ENCODE measurements at places on chromosomes 7 and 10. TPM values are rescaled to one million over a fixed set of nuclear protein-coding genes. Genes with fewer than 3 reads are reported as not detected.

- no peak for DNase-seq
Observed at GRCh38 chr10:10141782-10142382, 875.8 kb upstream of the CELF2 start.

GRCh38 chr10:60271319-60272040 lies 118.2 kb downstream of the ANK3 start:
- no peak for DNase-seq

DNA sequence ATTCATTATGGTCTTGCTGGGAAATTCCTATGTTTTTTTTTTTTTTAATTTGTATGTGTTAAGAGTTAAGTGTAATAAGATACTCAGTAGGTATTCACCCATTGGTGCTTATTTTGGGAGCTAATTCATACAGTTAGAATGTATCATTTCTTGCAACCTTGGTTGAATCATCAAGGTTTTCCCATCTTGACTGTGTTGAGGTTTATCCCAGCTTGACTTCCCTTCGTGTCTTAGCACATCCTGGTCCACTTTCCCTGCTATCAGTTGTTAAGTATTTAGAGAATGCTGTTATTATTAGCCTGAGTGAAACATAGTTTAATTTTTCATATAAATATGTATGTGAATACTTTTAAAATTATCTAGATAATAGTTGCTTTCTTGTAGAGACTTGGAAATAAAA lies 20.8 kb downstream of the RALA start:
- no peak for DNase-seq

DNA sequence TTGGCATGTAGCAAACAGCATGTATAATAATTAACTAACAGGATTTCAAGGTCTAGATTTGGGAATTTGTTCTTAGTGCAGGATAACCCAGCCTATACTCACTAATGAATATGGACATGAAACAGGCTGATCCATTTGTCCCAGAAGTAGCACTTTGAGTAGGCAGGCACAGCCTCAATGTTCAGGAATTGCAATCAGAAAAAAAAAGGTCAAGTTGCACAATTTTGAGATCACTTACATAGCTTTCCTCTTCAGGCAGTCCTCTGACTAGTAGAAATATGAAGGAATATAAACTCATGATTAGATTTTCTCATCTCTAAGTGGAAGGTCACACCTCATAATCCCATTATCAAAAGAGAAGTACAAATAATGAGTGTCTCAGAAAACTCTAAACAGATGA lies 921.4 kb upstream of the CELF2 start:
- DNase-seq: no peak

- no peak for DNase-seq
Observed at GRCh38 chr7:130024390-130024789, 26.8 kb downstream of the ZC3HC1 start.

- DNase-seq: no peak
Observed at GRCh38 chr7:15407910-15408309, 153.9 kb downstream of the AGMO start.

- DNase-seq: no peak
Observed at GRCh38 chr10:83886871-83887270, 252.4 kb upstream of the GHITM start.

DNA sequence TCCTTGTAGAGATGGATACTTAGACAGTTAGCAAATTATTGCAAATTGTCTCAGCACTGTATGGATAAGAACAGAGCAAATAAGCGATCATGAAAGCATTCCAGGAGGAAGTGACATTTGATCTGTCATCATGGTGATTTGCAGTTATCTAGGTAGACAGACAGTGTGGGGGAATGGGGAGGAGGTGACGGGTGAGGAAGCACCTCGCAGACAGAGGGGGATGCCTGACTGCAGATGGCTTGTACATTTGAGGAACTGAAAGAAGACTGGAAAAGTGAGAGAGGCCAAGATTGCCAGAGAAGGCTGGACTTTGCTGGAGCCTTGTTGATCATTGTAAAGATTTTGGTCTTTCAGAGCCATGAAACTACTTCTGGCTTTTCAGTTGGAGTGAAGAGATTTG lies 318.2 kb upstream of the CELF2 start:
- no peak for DNase-seq

GRCh38 chr7:51255536-51256208 lies 60.9 kb downstream of the COBL start:
- DNase-seq: no peak

DNA sequence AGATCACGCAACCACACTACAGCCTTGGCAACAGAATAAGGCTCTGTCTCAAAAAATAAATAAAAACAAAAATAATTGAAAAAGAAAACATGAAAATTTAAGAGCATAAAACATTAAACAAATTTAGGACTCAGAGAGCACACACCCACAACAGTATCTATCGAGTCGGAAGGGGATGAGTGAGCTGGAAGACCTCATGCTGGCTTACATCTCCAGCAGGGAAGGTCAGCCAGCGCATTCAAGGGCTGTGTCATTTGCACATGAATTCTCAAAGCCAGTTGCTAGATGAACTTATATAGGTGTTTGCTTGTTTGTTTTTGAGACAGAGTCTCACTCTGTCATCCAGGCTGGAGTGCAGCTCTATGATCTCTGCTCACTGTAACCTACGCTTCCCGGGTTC lies 50.3 kb downstream of the SRRM3 start:
- DNase-seq: no peak

- DNase-seq: no peak
Observed at GRCh38 chr10:32149252-32149955, 93.2 kb upstream of the KIF5B start.

DNA sequence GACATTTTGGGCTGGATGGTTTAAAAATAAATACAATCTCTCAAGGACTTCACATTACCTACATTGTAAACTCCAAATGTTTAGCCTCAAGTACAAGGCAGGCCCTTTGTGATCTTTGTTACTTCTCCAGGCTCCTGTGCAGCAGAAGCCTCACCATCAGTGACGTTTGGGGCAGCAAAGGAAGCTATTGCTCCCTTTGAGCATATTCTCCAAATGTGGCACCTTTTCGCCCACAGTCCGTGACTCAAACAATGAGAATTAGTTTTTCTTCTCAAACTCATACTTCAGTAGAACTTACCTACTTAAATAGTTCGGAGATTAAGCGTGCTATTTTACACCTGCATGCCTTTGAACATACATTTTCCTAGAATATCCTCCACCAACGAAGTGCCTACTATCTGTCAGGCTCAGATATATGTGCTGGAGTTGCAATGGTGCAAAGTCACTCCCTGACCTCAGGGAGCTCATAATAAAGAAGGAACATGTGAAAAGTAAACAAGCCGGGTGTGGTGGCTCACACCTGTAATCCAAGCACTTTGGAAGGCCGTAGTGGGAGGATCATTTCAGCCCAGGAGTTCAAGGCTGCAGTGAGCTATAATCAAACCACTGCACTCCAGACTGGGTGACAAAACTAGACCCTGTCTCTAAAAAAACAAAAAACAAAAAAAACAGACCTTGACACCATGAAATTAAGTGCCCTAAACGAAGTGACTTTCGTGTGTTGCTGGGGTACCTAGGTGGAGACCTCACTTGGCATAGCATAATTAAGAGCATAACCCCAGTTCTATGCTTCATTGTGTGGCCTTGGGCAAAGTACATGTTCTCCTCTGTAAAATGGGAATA lies 1.2 kb upstream of the ABCF2 start:
- DNase-seq: peak; percentile 52

DNA sequence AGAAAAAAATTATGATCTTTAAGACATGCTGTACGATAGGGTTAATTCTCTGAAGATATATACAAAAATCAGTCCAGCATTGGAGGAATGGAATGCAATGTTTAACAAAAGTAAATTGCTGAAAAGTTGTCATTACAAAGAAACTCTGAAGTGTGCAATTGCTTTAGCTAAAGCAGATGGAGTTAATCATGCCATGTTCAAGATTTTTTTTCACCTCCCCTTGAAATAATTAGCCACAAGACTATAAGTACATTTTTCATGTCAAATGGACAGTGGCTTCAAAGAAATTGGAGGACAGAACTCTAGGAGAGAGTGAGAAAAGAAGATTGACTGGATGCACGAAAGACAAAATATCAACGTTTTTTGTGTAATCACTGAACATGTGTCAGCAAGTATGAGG lies 63.1 kb upstream of the MEOX2 start:
- DNase-seq: no peak

DNA sequence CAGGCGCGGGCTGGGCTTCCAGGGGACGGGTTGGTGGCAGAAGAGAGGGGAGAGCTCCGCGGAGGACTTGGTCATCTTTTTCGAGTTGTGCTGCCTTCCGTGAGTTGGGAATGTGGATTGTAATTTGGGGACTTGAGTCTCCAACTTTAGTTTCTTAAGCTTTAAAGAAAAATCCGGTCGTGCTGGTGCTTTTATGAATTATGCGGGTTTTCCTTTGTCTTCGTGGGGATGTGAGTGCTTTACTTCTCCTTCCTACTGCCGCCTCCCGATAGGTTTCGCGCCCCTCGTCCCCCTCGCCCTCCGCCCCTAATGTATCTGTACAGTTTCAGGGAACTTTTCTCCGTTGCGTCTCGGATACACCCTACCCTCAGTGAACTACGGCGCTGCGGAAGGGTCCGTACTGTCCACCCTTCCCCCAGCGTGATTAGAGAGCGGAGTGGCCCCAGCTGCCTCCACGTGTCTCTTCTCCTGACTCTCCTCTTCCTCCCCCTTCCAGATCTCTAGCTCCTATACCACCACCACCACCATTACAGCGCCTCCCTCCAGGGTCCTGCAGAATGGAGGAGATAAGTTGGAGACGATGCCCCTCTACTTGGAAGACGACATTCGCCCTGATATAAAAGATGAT lies 649 bp downstream of the SCD start:
- DNase-seq: no peak

DNA sequence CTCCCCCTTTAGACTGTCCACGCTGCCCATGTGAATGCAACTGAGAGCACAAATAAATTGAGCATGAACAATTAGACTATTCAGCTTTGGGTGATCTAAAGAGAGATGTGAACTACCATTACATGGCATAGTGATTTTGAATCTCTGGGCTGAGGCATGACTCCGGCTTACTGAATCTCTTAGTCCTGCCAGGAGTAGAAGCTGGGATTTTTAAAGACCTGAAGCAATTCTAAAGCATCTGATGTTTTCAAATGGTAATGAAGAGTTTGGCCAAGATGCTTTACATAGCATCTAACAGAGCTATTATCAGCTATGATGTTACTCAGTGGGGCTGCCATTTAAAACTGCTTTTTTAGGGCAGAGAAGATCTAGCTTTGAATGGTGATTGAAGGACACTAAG lies 1059.1 kb downstream of the SORCS3 start:
- no peak for DNase-seq

- no peak for DNase-seq
Observed at GRCh38 chr10:10055656-10056442, 961.8 kb upstream of the CELF2 start.

DNA sequence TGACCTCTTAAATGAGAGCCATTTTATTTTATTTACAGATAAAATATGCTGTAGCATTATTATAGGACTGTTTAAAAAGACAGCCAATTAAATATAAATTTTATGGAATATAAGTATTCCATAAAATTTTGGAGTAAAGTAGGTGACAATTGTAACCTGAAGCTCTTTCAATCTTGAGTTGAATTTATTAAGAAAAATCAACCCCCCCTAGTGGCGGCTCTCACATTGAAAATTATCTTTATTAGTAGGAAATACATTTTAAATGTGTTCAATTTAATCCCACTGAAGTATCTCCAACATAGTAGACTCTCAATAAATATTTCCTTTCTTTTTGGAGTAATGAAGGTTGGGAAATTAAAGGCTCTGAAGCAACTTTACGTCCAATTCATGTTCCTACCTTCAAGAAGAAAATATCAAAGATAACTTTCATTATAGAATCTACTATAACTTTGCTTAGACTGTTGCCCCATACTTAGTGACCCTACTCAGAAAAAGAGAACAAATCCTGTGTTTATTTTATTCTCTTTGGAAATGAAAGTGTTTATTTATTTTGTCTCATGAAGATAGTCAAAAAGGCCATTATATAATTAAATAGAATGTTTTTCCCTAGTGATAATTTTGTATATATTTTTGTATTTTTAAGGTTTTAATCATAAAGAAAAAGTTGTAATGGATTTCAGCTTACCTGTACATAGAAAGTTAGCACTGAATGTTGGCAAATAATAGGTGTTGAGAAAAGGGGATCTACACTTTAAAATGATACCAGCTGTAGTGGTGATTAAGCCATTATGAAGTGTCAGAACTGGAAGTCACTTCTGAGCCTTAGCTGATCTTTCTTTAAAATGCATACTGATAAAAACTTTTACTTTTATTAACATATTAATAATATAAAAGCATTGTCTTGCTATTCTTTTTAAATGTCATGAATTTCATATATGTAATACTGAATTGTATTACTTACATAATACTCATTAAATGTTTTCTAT lies 3.3 kb downstream of the AHR start:
- peak; percentile 37 for DNase-seq

- no peak for DNase-seq
Observed at GRCh38 chr7:101093906-101094305, 8.6 kb downstream of the TRIM56 start.

DNA sequence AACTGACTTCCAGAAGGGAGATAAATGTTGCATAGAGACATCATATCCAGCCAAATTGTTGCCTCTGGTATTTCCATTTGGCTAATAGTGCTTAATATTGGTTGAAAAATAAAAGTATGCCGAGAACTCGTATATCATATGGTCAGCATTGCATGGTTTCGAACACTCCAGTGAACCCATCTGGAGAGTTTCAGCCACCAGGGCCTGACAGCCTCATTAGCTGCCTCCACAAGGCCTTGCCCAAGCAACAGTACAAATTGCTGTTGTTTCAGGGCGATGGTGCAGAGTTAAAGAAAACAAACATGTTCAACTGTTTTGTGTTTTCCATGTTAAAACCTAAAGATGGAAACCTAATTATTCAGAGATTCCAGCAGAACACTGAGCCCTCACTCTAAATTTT lies 28.5 kb downstream of the NRG3 start:
- DNase-seq: no peak

DNA sequence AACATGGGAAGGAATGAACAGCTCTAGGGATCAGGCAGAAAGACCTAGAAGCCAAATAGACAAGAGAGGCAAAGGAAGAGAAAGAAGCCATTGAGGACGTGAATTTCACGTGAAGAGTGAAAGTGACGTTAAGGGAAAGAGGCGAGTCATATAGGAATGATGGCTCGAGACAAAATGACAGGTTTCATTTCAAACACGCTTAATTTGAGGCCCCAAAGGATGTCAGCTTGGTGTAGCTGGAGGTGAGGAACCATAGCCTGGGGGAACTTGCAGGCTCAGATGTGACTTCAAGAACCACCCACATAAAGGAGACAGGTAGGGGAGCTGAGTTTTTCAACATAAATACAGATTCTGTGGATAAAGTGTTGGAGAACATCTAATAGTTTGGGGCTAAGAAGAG lies 84.3 kb upstream of the ATP6V0A4 start:
- DNase-seq: no peak

GRCh38 chr7:107154826-107155225 lies 14.0 kb upstream of the HBP1 start:
- DNase-seq: no peak

ALOX5 gene
- polyA plus RNA-seq: 17.6 TPM

TMEM72 gene
- 0.31 TPM for polyA plus RNA-seq

PDZD7 gene
- 95.8 TPM for polyA plus RNA-seq

GNAT3 gene
- 0.57 TPM for polyA plus RNA-seq

RET gene
- 20.1 TPM for polyA plus RNA-seq

MMRN2 gene
- polyA plus RNA-seq: 7.2 TPM

PLXNA4 gene
- polyA plus RNA-seq: 3.2 TPM

MRC1 gene
- polyA plus RNA-seq: 12.2 TPM

DNAAF5 gene
- 26.8 TPM for polyA plus RNA-seq

RBM20 gene
- polyA plus RNA-seq: 0.96 TPM

EPHA1 gene
- polyA plus RNA-seq: 42.5 TPM

TAS2R4 gene
- polyA plus RNA-seq: 2.6 TPM

Measured in large intestine (tissue), 12 donors.